Thymus (tissue), 14 donors: ENCODE measurements at places on chromosomes 5 and 9.

DNA sequence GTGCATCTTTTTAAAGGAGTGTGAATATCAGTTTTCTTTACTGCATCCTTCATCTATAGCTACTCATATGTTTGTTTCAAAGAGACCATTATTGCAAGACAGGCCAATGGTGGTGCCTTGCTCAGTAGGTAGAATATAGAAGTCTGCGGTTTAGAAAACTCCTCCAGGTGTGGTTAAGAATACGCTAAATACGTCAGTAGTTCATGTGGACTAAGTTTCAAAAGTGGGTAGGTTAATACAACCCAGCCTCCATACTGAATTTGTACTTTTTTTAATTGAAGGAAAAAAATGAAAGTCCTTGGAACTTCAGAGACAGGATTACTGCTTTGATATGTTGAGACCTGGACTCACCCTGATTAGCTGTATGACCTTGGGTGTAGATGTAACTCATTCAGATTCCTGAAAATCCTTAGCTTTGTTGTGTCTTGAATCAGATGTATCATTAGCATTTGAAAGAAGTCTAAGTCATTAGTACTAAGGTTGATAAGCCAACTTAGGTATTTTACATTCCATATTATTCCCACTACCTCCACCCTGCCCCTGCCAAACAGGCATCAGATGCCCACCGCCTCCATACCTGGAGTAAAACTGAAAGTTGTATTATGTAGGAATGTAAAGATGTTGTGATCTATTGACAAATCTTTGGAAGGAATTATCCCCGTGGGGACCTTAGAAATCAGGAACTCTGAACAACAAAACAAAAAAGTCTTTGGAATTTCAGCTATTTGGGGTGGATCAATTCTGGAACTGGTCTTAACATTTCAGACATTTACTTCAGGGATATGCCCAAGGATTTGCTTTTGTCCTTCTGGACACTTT lies 6.1 kb downstream of the BASP1 start:
- H3K4me3 ChIP-seq: no peak overlapping the region
- H3K36me3 ChIP-seq: no peaks in the 10 kb centered on the region
- peaks cover 11% of the 10 kb centered on the region for H3K27me3 ChIP-seq
- DNase-seq: no peak
- no peak overlapping the region for H3K27ac ChIP-seq

GRCh38 chr9:86676396-86676795 lies 270.9 kb downstream of the GAS1 start:
- no peaks in the 10 kb centered on the region for H3K36me3 ChIP-seq
- no peak for DNase-seq
- H3K27ac ChIP-seq: no peak overlapping the region
- no peaks in the 10 kb centered on the region for H3K27me3 ChIP-seq

DNA sequence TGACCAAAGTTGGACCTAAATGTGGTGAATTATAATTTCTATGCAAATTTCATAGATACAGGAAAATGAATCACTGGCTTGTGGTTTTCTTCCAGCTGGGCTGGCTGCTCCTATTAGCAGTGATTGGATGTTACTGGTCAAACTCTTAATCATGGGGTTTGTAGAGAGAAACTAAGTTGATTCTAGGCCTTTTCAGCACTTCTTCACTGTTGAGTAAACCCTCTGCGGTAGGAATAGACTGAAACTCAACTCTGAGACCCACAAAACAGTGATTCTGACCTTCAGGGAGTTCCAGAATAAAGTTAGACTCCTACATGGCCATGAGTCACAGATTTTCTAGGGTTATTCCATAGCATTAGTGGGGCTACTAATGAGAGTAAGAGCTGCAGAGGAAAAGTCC lies 47.9 kb upstream of the FKTN start:
- DNase-seq: no peak
- no peak overlapping the region for H3K4me3 ChIP-seq
- no peaks in the 10 kb centered on the region for H3K27me3 ChIP-seq
- H3K27ac ChIP-seq: no peak overlapping the region
- no peaks in the 10 kb centered on the region for H3K4me1 ChIP-seq

GRCh38 chr5:74361406-74362358 lies 278.8 kb downstream of the ENC1 start:
- no peak overlapping the region for H3K4me3 ChIP-seq
- H3K27me3 ChIP-seq: no peaks in the 10 kb centered on the region
- no peaks in the 10 kb centered on the region for H3K4me1 ChIP-seq
- H3K27ac ChIP-seq: no peak overlapping the region

DNA sequence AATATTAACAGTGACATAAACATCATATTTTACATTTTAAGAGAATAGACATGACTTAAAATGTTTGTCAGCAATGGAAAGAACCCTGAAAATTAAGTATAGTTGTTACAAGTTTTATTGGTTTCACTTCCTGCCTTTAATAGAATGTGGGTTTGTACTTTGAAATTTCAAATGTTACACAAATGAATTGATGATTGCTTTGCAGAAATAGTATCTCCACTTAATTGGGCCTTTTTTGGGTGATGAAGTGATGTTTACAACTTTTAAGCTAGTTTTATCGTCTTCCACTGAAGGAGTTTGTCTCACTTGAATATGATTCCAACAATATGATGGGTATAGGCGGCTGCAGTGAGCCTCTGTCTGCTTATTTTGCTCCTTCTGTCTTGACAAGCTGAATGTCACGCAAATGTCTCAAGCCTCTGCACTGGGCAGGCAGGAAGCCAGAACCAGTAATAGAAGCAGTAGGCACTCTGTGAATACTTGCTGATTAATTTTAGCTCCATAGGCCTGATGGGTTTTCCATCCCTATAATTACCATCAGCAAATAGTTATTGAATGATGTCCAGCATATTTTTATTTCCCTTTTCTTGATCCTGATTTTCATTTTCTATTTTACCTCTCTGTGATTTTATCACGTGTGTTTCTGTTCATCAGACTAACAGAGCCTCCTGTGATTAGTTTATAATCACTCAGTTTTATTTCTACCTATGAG lies 10.6 kb upstream of the NR3C1 start:
- H3K27me3 ChIP-seq: no peaks in the 10 kb centered on the region
- H3K27ac ChIP-seq: no peak overlapping the region
- no peaks in the 10 kb centered on the region for H3K36me3 ChIP-seq

GRCh38 chr5:42520957-42521356 lies 97.7 kb downstream of the GHR start:
- no peaks in the 10 kb centered on the region for H3K27me3 ChIP-seq
- H3K4me3 ChIP-seq: no peak overlapping the region
- no peak overlapping the region for H3K27ac ChIP-seq
- no peaks in the 10 kb centered on the region for H3K36me3 ChIP-seq

DNA sequence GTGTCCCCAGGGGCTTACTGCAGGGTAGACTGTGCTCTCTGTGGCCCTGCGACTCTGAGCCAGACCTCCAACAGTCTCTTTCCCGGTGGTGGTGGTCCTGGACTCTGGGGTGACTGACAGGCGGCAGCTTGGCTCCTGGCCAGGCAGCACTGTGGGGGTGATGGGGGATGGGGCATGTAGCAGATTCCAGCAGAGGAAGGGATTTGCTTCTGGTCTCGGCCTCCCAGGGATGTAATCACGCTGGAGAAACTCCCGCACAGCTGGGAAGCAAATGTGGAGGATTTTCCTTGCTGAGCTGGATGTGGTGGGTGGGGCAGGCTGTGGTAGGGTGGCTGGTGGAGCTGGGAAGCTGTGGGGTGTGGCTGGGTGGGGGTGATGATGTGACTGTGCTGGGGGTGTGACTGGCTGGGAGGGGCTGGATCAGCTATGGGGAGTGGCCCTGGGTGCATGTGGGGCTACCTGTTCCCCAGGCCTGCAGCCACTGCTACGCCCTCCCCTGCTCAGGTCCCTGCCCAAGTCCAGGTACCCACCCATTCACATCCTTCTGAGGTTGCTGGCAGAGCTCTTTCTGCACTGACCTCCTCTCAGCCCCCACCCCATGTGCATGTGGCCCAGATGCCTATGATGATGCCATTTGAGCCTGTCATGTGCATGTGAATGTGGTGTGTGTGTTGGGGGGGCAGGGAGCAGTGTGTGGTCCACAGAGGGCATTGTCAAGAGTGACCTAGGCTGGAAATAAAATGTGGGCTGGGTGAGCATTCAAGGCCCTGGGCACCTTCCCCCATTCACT lies 3.8 kb downstream of the NDST1 start:
- no peaks in the 10 kb centered on the region for H3K27me3 ChIP-seq
- no peak overlapping the region for H3K4me3 ChIP-seq
- H3K36me3 ChIP-seq: no peaks in the 10 kb centered on the region
- peaks cover 2% of the 10 kb centered on the region for H3K4me1 ChIP-seq
- no peak for DNase-seq
- no peak overlapping the region for H3K27ac ChIP-seq

- no peak overlapping the region for H3K27ac ChIP-seq
- no peak for DNase-seq
- no peaks in the 10 kb centered on the region for H3K4me1 ChIP-seq
- no peaks in the 10 kb centered on the region for H3K36me3 ChIP-seq
Measured at GRCh38 chr5:169424670-169425378, 123.9 kb upstream of the SLIT3 start.

GRCh38 chr5:1314564-1314982 lies 19.7 kb upstream of the TERT start:
- peaks cover 28% of the 10 kb centered on the region for H3K36me3 ChIP-seq
- peak overlapping the region; percentile 63 for H3K4me3 ChIP-seq
- peak overlapping the region; percentile 99 for H3K27ac ChIP-seq
- H3K27me3 ChIP-seq: no peaks in the 10 kb centered on the region
- no peak for DNase-seq

- no peak for DNase-seq
- no peak overlapping the region for H3K27ac ChIP-seq
Measured at GRCh38 chr9:80707120-80707519, 982.2 kb downstream of the TLE1 start.

- H3K27me3 ChIP-seq: no peaks in the 10 kb centered on the region
- no peak overlapping the region for H3K4me3 ChIP-seq
- H3K4me1 ChIP-seq: no peaks in the 10 kb centered on the region
Measured at GRCh38 chr9:80605129-80605528, 1033.4 kb downstream of the TLE4 start.

DNA sequence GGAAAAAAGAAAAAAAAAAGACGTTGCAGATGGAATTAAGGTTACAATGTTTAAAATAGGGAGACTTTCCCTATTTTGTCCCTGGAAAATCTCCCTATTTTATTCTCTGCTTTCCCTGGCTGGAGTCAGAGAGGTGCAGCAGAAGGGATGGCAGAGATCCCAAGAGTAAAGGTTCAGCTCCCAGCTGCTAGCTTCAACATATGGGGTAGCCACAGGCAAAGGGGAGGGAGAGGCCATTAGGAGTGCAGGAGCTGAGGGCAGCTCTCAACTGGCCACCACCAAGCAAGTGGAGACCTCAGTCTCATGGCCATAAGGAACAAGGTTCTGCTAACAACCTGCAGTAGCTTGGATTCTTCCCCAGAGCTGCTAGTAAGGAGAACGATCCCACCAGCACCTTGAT lies 367.0 kb upstream of the DAP start:
- H3K4me3 ChIP-seq: no peak overlapping the region
- no peak for DNase-seq
- H3K4me1 ChIP-seq: no peaks in the 10 kb centered on the region
- no peak overlapping the region for H3K27ac ChIP-seq

- H3K36me3 ChIP-seq: no peaks in the 10 kb centered on the region
- peaks cover 15% of the 10 kb centered on the region for H3K4me1 ChIP-seq
Measured at GRCh38 chr9:89640361-89640760, 35.5 kb downstream of the GADD45G start.

DNA sequence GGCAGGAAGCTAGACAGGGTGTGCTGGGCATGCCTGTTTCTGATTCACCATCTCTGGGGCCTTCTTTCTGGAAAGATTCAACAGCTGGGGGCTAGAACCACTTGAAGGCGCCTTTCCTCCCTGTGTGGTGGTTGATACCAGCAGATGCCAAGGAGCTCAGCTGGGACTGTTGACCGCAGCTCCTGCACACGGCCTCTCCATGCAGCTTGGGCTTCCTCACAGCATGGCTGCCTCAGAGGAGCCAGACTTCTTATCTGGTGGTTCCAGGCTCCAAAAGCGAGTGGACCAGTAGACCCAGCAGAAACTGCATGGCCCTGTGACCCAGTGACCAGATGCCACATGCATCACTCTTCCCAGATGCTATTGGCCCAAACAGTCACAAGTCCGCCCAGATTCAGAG lies 74.7 kb upstream of the COL5A1 start:
- H3K27ac ChIP-seq: no peak overlapping the region
- H3K4me1 ChIP-seq: no peaks in the 10 kb centered on the region
- H3K27me3 ChIP-seq: no peaks in the 10 kb centered on the region
- no peaks in the 10 kb centered on the region for H3K36me3 ChIP-seq
- no peak for DNase-seq
- no peak overlapping the region for H3K4me3 ChIP-seq

- no peaks in the 10 kb centered on the region for H3K27me3 ChIP-seq
- H3K4me1 ChIP-seq: peaks cover 32% of the 10 kb centered on the region
- DNase-seq: no peak
- no peak overlapping the region for H3K27ac ChIP-seq
- H3K4me3 ChIP-seq: no peak overlapping the region
- no peaks in the 10 kb centered on the region for H3K36me3 ChIP-seq
Measured at GRCh38 chr5:1231354-1231905, 6.2 kb downstream of the SLC6A18 start.

- H3K27me3 ChIP-seq: no peaks in the 10 kb centered on the region
- no peak overlapping the region for H3K4me3 ChIP-seq
Measured at GRCh38 chr9:109451311-109452025, 46.6 kb downstream of the PTPN3 start.

DNA sequence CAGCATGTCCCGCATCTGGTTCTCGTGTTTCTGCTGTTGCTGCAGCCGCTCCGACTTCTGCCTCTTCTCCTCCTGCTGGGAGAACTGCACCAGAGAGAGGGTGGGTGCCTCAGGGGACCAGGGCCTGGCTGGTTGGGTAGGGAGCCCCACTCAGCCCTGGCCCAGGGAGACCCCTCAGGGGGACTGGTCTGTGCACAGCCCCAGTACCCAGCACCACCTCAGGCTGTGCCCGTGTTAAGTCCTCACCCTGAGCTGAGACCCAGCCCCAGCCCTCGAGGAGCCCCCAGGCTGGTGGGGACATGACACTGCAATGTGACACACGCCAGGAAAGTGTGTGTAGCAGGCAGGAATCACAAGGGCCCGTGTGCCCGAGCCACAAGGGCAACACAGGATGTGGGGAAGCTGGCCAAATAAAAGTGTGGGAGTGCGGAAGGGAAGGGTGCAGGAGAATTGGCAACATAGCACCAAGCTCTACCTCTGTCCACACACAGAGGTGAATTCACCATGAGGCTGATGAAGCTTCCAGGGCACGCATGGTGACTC lies 48.2 kb upstream of the FBXW11 start:
- DNase-seq: no peak
- no peak overlapping the region for H3K27ac ChIP-seq
- no peaks in the 10 kb centered on the region for H3K27me3 ChIP-seq
- no peak overlapping the region for H3K4me3 ChIP-seq
- peaks cover 63% of the 10 kb centered on the region for H3K36me3 ChIP-seq

DNA sequence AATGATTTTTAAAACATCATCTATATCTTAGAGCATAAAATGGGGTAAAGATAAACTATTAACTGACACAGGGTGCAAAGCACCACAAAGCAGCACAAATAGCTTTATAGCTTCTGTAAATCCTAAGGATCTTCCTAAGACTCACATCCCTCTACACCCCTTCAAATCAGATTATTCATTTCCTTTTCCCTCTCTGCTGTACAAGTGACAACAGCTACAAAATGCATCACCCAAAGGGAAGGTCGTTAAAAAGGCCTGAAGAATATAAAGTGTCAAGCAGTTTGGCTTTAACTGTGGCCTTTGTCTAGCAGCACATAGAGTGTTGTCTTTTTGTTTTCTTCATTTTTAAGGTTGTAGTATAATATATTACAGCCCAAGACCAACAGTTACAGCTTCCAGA lies 422.1 kb downstream of the PDE4D start:
- no peak overlapping the region for H3K27ac ChIP-seq
- DNase-seq: no peak
- H3K36me3 ChIP-seq: no peaks in the 10 kb centered on the region
- H3K27me3 ChIP-seq: no peaks in the 10 kb centered on the region
- no peaks in the 10 kb centered on the region for H3K4me1 ChIP-seq

- no peak for DNase-seq
- no peak overlapping the region for H3K4me3 ChIP-seq
- peaks cover 7% of the 10 kb centered on the region for H3K4me1 ChIP-seq
- H3K36me3 ChIP-seq: no peaks in the 10 kb centered on the region
- H3K27me3 ChIP-seq: peaks cover 20% of the 10 kb centered on the region
Measured at GRCh38 chr9:127081250-127082185, 40.9 kb downstream of the ANGPTL2 start.
